ENCODE measurements at places on chromosomes 1 and 21.

- no peak for DNase-seq
Observed at GRCh38 chr21:42682661-42683210, 29.3 kb downstream of the PDE9A start.

- no peak for DNase-seq
Observed at GRCh38 chr21:43754948-43755781, 20.9 kb downstream of the CSTB start.

DNA sequence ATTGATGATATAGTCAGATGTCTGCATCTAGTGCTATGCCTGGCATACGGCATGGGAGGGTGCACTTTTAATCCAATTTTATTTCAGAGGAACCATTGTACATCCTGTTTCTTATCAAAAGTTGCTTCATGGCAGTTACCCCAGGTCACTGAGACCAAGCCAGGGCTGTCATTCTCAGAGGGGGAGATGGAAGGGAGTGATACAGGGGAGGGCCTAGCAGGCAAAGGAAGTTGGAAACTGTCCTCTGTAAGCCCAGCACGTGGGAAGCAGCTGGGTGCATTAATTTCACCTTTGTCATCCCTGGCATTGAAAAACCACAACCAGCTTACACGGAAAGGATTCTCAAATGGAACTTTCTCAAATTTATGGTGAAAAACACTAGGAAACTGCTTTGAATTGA lies 458.7 kb upstream of the ADAMTS5 start:
- no peak for DNase-seq

DNA sequence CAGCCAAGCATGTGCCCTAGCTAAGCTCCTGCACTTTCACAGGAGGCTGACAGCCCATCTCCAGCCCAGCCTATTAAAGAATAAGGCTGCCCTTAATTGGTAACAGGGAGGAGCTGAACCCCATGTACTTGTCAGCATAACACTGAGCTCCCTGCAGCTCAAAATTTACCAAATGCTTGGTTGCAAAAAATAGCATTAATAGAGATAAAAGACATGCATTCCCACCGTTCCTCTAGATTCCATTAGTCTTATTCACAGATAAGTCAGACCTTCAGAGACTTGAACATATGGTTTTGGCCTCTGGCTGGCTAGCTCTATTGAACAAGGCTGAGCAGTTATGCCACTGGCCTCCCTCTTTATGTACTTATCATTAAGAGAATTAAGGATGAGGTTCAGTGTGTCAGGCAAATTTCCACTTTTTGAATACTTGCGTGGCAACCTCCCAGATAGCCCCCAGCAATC lies 29.2 kb downstream of the OLFML3 start:
- no peak for DNase-seq

GRCh38 chr1:100721526-100722207 lies 2.1 kb downstream of the VCAM1 start:
- no peak for DNase-seq

GRCh38 chr1:246121533-246121932 lies 385.5 kb downstream of the SMYD3 start:
- DNase-seq, result no peak

DNA sequence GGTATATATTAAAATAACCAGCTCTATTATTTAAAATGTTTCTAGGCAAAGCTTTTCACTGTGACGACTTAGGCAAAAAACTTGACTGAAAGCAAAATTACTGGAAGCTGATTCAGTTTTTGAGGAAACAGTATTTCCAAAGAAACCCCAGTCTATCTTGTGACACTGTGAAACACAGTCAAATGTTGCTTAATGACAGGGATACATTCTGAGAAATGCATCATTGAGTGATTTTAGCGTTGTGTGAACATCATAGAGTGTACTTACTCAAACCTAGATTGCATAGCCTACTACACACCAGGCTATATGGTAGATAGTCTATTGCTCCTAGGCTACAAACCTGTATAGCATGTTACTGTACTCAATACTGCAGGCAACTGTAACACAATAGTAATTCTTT lies 116.9 kb upstream of the KCNK1 start:
- no peak for DNase-seq

- no peak for DNase-seq
Observed at GRCh38 chr1:81775510-81775909, 25.2 kb upstream of the ADGRL2 start.

DNA sequence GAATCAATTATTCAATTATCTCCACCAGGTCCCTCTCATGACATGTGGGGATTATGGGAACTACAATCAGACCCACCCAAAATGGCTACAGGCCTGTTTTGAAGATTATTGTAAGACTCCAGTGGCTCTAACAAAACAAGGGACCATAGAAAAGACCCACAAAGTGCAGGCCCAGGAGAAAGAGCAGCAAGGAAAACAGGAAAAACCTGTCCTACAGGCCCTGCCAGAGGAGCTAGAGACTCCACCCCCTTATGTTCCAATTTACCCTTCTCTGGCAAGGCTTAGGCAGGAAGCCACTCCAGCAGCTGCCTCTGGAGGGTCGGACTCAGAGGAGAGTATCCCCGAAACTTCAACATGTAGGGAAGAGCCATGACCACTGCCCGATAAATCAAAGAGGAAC lies 96.5 kb downstream of the LIPI start:
- no peak for DNase-seq

- DNase-seq, result peak; percentile 45
Observed at GRCh38 chr1:93904228-93904627, 5.0 kb downstream of the GCLM start.

DNA sequence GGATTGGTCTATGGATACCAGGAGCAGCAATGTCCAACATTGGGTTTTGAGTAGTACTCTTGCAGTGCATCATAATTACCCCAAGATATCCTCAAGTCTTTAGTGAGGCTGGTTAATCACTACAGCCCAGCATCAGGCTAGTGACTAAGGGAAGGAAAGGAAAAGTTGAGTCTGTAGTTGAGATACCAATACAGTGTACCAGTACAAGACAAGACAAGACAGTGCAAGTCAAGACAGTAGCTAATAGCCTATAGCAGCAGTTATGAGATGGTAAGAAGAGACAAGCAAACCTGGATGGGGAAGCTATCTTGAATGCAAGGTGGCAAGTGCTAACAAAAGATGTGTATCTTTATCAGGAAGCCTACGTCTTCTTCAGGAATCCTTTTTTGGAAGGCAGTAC lies 13.3 kb upstream of the GNG12 start:
- no peak for DNase-seq

DNA sequence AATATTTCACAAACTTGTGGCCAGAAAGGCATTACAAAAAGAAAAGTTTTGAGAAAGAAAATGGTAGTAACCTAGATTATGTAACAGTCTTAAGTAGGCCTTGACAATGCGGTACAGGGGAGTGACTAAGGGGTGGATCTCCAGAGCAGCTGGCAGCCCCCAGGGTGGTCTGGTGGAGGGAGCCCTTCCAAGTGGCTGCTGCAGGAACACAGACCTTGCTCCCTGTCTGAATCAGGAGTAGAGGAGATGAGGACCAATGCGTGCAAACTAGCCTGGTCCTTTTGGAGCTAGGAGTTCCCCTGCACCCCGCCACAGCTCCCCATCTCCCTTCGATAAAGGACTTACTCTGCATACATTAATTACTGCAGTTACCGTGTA lies 189.0 kb downstream of the NFIA start:
- no peak for DNase-seq

DNA sequence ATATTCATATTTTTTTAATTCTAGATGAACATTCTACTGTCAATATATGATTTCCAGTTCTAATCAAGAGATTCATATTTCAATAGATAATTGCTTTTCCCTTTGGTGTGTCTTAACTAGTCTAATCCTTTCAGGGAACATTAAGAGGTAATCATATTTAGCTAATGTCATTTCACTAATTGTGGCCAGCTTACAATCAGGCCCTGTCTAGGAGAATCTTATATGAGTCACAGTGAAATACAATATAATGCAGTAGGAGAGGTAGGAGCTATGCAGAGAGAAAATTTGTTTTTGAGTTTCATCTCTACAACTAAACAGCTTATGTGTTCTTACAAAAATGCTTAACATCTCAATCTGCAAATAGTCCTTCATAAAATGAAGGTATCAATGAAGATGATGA lies 85.9 kb downstream of the DPYD start:
- DNase-seq, result no peak

GRCh38 chr1:54047384-54048305 lies 5.4 kb downstream of the TMEM59 start:
- DNase-seq, result no peak

DNA sequence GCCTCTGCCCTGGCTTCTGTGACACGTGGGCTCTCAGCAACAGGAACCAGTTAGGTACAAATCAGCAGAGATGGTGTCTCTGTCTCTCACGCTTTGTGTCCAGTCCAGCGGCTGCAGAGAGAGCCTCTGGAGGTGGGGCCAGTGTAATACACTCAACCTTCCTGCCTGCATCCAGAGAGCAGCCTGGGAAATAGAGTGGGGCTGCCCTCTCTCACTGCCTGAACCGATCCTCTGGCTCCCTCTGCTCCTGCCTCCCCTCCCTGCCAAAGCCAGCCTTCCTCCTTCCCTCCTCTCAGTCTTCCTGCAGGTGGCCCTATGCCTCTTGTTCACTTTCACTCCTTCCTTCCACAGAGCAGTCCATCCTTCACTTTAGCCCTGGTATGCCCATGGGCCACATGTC lies at the start of gene ZNF648:
Gene ZNF648, minus strand, starts transcription at position 119 of the 400 bp plus-strand sequence. CDS start 3,702 bp downstream, outside the sequence.
- no peak for DNase-seq

- DNase-seq, result no peak
Observed at GRCh38 chr1:202255343-202255742, 61.7 kb downstream of the LGR6 start.

- DNase-seq, result no peak
Observed at GRCh38 chr1:89640440-89640839, 7.5 kb downstream of the LRRC8C start.

GRCh38 chr1:22804406-22804805 lies 93.8 kb downstream of the EPHB2 start:
- no peak for DNase-seq

DNA sequence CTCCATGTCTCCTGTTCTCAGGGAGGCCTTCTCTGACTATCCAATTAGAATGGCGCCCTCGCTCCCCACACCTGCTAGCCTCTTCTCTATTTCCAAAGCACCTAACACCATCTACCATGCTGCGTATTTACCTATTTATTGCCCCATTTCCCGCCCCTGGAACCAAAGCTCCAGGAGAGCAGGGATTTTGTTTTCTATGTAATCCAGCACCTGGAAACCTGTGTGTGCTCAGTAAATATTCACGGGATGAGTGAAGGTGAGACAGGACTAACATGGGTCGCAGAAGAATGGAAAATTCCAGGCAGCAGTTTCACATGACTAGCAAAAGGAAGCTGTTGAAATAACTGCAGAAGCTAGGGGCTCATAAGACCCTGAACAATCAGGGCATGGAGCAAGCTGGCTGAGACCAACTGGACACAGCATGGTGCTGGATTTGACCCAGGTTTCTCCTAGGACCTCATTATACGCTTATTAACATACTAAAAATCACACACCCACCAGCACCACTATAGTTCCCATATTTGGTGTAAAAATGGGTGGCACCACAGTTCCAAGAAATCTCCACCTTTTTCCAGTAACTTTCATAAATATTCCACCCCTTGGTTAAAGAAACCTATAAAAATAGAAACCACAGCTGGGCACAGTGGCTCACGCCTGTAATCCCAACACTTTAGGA lies 15.1 kb upstream of the TENT5B start:
- DNase-seq, result no peak

DNA sequence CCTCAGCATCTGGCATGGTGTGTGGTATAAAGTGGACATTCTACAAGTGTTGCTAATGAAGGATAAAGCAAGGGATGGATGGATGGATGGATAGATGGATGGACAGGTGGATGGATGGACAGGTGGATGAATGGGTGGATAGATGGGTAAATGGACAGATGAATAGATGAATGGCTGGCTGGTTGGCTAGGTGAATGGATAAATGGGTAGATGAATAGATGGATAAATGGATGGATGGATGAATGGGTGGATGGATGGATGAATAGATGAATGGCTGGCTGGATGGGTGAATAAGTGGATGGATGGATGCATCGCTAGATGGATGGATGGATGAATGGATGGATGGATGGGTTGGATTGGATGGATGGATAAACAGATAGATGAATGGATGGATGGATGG lies 66.2 kb downstream of the SUSD4 start:
- DNase-seq, result no peak

GRCh38 chr1:57461405-57461804 lies 37.5 kb upstream of the DAB1 start:
- DNase-seq, result no peak

- DNase-seq, result no peak
Observed at GRCh38 chr1:185215911-185216310, 58.9 kb downstream of the SWT1 start.

DNA sequence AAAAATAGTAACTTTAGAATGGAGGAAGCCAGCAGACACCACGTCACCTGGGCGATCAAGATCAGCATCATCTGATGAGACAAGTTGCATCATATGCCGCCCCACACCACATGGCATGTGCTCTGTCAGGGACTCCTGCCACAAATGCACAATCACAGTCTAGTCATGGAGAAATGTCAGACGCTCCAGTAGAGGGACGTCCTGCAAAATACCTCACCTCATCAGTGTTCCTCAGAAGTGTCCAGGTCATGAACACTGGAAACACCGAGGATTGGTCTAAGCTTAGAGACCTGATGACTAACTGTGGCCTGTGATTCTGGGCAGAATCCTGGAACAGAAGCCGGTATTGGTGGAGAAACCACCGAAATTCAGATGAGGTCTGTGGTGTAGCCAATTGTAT lies 14.3 kb downstream of the ADARB1 start:
- no peak for DNase-seq

- DNase-seq, result no peak
Observed at GRCh38 chr1:217214551-217214950, 416.3 kb downstream of the GPATCH2 start.

- DNase-seq, result no peak
Observed at GRCh38 chr1:213884942-213885341, 102.8 kb upstream of the PROX1 start.

DNA sequence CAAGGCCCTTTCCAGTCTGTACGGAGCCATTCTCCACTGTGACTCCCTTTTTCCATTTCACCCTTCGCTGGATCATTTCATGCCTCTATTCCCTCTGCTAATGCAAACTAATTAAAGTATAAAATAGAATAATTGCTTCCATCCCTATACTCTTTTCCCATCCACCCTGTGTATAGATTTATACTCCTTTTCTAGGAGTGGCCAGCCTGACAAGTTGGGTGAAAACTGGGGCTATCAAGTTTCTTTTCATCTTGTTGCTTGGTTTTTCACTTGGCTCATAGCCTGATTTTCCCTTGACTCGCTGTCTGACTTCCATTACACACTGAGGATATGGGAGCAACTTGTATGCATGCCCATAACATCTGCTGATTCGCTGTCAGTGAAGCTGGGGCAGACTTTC lies 107.0 kb downstream of the PLXNA2 start:
- DNase-seq, result no peak

- DNase-seq, result no peak
Observed at GRCh38 chr1:156213644-156213966, 798 bp downstream of the PMF1 start.

Measured in suppressor macrophage treated with lipopolysaccharide for 1 hour (primary cell).